A673 (cell line): ENCODE measurements at places on chromosomes 4 and X. TPM values are rescaled to one million over a fixed set of nuclear protein-coding genes. Genes with fewer than 3 reads are reported as not detected.
A peak's percentile ranks its signal among the peaks of the same experiment; 100 is the strongest.

DNA sequence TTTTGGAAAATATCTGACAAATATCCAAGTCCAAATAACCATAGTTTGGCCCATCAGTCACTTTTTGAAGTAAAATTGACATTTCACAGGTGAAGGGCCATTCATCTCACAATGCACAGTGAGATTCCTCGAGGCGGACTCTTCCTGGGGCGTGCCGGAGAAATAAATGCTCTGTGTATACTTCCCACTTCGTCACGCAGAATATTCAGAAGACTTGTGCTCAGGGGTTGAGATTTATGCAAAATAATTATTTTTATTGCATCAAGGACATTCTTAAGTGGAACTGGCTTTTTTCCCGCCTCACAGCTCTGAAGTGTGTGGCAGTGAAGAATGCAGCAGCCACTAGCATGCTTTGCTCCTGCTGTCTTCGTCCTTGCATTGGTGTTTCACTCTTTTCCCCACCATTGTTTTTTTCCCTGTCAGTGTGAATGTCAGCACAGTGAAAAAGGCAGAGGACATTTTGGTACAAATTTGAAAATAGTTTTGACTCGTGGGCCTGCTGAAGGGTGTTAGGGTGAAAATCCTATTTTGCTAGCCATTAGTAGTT is 70.6 kb downstream of the FAM193A start:
- no peak overlapping the region for H3K27ac ChIP-seq
- no peaks in the 10 kb centered on the region for H3K4me1 ChIP-seq
- no peak overlapping the region for H3K4me3 ChIP-seq
- H3K36me3 ChIP-seq, result no peaks in the 10 kb centered on the region
- DNase-seq, result no peak
- H3K27me3 ChIP-seq, result no peaks in the 10 kb centered on the region

DNA sequence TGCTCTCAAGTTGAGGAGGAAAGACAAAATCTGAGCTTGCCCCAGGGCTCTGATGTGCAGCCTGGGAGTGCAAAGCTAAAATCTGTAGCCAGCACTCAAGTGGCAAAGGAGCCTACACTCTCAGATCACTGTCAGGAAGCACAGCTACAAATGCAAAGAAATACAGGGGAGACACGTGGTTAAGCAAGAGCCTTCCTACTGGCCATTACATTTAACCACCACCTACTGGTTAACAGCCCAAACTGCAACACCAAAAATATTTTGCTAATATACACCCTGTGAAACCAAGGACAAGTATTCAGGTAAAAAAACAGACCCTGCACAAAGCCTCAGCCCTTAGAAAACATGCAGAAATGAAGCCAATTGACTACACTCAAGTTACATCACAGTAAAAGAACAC is 170.4 kb upstream of the FGF16 start:
- H3K4me3 ChIP-seq, result no peak overlapping the region
- H3K36me3 ChIP-seq, result no peaks in the 10 kb centered on the region
- no peak overlapping the region for H3K27ac ChIP-seq
- H3K27me3 ChIP-seq, result no peaks in the 10 kb centered on the region
- no peaks in the 10 kb centered on the region for H3K4me1 ChIP-seq

GRCh38 chrX:121581885-121582284 is 534.5 kb downstream of the GLUD2 start:
- H3K36me3 ChIP-seq, result no peaks in the 10 kb centered on the region
- no peaks in the 10 kb centered on the region for H3K4me1 ChIP-seq
- DNase-seq, result peak; percentile 1
- no peak overlapping the region for H3K27ac ChIP-seq
- H3K27me3 ChIP-seq, result no peaks in the 10 kb centered on the region
- no peak overlapping the region for H3K4me3 ChIP-seq

- H3K27me3 ChIP-seq, result peaks cover 26% of the 10 kb centered on the region
- H3K4me1 ChIP-seq, result no peaks in the 10 kb centered on the region
- no peak overlapping the region for H3K4me3 ChIP-seq
- H3K36me3 ChIP-seq, result no peaks in the 10 kb centered on the region
- no peak for DNase-seq
Observed at GRCh38 chrX:27598312-27598711, 8.2 kb downstream of the DCAF8L2 start.

- peak; percentile 79 for DNase-seq
- peaks cover 65% of the 10 kb centered on the region for H3K4me1 ChIP-seq
- H3K36me3 ChIP-seq, result no peaks in the 10 kb centered on the region
- H3K27me3 ChIP-seq, result no peaks in the 10 kb centered on the region
- peak overlapping the region; percentile 87 for H3K27ac ChIP-seq
Observed at GRCh38 chr4:76984788-76985211, 35.2 kb downstream of the SEPTIN11 start.

DNA sequence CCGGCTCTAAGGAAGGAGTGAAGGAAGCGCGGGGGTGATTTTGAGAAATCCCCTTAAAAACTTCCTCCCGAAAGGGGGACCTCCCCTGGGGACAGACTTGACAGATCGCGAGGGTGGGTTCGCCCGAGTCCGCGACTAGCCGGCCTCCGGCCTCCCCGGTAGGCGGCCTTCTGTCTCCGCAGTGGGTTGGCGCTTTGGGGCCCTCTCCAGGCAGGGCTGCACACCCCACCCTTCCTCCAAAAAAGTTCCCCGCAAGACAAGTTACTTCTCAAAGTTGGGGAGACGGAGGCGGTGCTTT is 24.8 kb downstream of the HOPX start:
- no peaks in the 10 kb centered on the region for H3K36me3 ChIP-seq
- H3K27ac ChIP-seq, result no peak overlapping the region
- peak overlapping the region; percentile 25 for H3K4me3 ChIP-seq
- DNase-seq, result no peak
- peaks cover 50% of the 10 kb centered on the region for H3K27me3 ChIP-seq

PITX2 gene
- 0.90 and 2.0 TPM in 2 replicates for total RNA-seq

INTS6L gene
- total RNA-seq, result 11.7 and 14.4 TPM in 2 replicates

ATP2B3 gene
- total RNA-seq, result 0.11 and 0.42 TPM in 2 replicates

ATG4A gene
- 3.8 and 4.8 TPM in 2 replicates for total RNA-seq

SMIM31 gene
- not detected in 2 replicates for total RNA-seq
